ENCODE measurements at places on chromosomes 6 and 20.

GRCh38 chr6:19478992-19479391 is 358.2 kb upstream of the ID4 start:
- no peak for DNase-seq

DNA sequence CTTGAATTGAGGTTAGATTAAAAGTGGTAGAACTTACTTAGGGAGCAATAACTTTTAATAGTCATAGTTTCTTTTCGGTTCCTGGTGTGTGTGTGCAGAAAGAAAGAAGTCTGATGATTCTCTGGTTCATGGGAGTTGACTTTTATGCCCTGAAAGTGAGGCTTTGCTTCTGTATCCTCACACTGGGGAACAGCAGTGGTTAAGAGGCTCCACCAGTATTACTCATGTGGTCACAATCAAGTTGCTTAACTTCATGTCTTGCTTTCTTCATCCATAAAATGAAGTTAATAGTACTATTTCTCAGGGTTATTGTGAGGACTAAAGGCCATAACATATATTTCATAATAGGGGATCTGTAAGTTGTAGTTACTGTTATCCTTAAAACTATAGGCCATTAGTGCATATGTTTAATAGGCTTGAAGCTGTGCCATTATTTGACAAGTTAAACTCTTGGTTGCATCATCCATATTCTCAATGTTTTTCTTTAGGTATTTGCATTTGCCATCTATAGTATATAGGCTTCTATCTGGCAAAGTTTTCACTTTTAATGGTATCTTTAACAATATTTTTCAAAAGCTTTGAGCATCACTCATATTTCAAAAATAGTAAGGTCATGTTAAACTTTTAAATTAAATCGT is 262.4 kb downstream of the PLCB1 start:
- DNase-seq = no peak

- no peak for DNase-seq
Measured at GRCh38 chr6:23181356-23182110, 612.2 kb downstream of the HDGFL1 start.

DNA sequence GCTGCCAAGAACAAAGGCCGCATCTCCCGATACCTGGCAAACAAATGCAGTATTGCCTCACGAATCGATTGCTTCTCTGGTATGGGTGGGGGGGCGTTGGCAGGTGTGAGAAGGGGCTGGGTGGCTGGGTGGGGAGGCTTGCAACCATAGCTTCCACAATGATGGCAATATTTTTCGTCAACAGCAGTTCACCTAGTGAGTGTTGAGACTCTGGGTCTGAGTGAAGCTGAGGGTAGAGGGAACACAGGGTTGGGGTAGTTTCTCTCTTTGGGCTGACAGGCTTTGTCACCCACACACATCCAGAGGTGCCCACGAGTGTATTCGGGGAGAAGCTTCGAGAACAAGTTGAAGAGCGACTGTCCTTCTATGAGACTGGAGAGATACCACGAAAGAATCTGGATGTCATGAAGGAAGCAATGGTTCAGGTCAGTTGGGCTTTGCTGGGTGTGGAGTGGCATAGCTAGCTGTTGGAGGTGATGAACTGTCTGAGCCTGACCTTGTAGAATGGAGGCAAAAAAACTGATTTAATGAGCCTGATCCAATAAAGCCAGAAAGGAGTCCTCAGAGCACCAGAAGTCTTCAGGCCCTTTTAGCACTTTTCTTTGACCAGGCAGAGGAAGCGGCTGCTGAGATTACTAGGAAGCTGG is 4.2 kb downstream of the NOP56 start:
- DNase-seq = no peak

DNA sequence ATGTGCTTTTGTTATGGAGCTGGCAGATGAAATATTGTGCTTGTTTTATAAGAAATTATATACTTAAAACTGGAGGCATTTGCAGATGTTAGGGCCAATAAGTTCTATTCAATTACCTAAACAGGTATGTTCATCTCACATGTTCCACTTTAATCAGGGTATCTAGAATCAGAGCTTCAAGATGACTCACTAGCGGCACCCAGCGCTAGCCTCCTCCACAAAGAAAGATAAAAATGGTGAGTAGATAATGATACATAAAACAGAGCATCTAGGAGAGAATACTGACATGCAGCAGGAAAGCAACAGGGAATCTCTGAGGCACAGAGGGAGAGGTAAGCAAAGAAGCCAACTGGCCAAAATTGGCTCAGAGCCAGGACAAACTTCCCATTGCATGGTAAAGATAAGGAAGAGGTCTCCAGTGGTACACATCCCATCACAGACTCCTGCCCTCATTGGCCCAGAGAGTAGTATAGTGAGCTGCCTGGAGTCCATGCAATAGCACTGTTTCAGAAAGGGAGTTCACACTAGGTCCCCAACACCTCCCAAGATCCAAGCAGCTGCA is 200.7 kb upstream of the SPTLC3 start:
- no peak for DNase-seq

GRCh38 chr6:118725944-118726343 is 74.6 kb upstream of the CEP85L start:
- no peak for DNase-seq

GRCh38 chr20:4709261-4710105 is 12.2 kb upstream of the PRND start:
- no peak for DNase-seq
